ENCODE measurements at places on chromosomes 5 and 9.

GRCh38 chr9:93010704-93011103 is 47.8 kb upstream of the SUSD3 start:
- DNase-seq, result no peak

DNA sequence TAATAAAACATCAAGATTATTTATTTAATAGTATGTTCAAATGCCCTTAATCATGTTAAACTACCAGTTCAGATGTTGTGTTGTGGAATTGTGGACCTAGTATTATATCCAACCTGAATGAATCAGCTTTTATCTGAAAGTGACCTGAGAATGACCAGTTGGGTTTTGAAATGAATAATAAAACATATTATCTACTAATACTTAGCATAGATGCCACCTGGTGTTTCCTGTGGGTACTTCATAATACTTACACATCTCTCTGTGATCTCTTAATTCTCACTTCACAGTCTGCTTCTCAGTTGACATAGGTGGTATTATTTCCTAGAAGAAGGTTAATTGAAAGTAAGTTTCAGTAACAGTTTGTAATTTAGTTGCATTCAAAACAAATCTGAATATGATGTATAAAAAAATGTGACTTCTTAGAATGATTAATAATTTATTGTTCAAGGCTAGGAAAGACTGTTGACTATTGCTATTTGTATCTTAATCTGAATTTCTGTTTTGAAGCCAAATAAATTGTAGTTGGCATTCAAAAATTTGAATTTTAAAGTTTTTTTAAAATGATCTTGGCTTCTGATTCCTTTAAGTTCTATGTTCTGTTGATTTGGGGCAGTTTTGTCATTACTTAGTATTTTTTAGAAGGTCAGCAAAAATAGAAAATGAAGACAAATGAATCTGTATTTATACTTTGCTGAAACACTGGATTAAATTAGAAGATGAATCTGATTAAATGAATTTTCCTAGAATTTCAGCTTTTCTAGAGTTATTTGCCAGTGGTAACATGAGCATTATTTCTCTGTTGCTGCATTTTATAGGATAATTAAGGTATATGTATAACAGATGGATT is 48.2 kb downstream of the KIF2A start:
- DNase-seq, result peak; percentile 27

GRCh38 chr5:161691911-161692310 is 6.4 kb downstream of the GABRA6 start:
- no peak for DNase-seq

DNA sequence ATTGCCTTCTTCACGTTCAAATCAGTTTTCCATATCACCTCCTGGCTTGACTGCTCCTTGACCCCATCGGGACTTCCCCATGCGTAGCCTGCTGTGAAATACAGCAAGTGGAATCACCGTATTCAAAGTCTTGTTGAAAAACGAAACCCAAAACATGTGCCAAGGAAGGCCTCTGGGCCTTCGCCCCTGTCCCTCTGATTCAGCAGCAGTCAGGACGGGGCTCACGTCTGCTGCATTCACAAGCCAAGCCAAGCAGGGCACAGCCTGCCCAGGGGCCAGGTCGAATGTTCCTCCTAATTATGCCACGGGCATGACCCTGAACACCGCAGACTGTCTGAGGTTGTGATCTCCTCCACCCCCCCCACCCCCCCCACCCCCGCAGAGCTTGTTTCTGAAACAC is 960 bp upstream of the CTNND2 start:
- no peak for DNase-seq

DNA sequence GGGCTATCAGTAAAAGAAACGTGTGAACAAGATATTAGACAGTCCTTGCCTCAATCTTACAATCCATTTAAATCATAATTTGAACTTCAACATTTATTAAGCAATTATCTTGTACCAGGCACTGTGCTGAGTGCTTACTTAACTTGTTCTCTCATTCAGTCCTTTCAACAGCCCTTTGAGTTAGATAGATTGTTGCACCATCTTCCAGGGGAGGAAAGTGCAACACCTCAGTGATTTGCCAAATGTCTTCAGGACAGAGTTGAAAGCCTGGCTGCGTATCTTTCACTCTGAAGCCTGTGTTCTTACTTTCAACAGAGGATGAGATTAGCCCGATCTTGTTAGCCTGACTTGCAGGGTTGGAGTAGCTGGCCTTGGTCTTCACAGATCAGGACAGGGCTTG is 34.2 kb upstream of the SUB1 start:
- no peak for DNase-seq

GRCh38 chr5:178931846-178932760 is 8.9 kb upstream of the ZNF454 start:
- no peak for DNase-seq

GRCh38 chr5:103469288-103470040 is 93.1 kb downstream of the NUDT12 start:
- DNase-seq, result no peak

DNA sequence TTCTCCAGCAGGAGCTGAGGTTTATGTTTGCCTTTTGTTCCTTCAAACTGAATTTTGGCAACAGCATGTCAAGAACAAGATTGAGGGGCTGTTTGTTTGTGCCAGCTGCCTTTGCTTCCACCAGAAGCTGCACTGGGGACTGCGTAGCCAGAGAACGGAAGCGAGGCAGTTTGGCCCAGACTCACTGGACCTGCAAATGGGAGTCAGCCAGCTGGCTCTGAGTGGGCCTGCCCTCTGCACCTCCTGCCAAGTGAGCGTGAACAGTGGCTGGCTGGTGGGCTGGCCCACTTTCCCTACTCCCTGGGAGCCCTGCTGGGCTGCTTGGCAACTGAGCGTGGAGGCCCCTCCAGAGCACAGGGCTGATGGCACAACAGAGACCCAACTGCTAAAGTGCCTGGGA is 111.6 kb downstream of the GALNT10 start:
- no peak for DNase-seq

- no peak for DNase-seq
Measured at GRCh38 chr5:41893074-41893851, 10.9 kb upstream of the RIMOC1 start.

GRCh38 chr5:142770650-142771609 is 753 bp downstream of the ARHGAP26 start:
- peak; percentile 53 for DNase-seq

DNA sequence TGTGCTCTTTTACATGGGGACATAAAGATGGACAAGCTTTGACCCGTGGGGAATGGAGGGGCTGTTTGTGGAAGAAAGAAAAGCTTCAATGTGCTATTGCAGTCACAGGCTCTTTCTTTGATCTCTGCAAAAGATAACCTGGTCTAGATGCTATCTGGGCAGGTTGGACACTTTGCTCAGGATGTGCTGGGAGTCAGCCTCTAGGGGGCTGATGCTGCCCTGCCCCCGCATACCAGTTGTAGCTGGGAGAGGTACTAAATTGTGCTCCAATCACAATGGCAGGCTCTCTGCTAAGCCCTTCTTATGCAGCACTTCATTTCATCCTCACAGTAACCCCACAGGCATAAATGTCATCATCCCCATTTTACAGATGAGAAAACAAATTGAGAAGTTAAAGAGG is 67.2 kb downstream of the PSD2 start:
- no peak for DNase-seq

GRCh38 chr9:88978034-88978433 is 13.2 kb upstream of the S1PR3 start:
- no peak for DNase-seq

DNA sequence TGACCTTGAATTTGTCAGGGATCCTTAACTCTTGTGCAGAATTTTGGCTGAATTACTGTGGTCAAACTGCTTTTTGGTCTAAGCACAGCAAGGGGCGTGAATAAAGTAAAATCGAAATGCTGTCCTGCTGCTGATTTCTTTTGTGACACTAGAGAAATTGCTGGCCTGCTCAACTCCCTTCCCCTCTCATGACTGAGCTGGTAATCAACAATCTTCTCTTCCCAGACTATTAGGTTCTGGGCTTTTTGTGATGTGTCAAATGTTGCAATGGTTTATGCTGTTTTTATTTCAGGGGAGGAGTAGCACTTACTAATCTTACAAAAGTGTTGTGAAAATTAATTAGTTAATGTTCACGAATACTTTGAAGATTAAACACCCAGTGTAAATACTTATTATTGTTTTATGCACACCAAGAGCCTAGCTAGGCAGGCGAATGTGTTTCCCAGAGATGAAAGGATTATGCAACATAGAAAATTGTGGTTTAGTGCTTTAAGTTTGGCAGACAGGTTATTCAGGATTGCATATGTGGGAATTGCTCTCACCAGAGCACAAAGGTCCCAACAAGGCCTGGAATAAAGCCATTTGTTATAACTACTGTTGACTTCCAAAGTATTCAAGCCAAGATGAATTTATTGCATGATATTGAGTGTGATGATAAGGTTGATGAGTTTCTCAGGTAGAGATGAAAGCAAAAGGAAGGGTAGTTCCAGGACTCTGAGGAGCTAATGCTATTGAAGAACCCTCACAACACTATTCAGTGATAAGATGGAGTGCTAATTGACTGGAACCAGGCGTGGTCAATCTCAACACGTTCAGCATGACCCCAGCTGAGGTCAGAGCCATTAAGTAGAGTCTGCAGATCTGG is 280.7 kb upstream of the ZNF608 start:
- no peak for DNase-seq

DNA sequence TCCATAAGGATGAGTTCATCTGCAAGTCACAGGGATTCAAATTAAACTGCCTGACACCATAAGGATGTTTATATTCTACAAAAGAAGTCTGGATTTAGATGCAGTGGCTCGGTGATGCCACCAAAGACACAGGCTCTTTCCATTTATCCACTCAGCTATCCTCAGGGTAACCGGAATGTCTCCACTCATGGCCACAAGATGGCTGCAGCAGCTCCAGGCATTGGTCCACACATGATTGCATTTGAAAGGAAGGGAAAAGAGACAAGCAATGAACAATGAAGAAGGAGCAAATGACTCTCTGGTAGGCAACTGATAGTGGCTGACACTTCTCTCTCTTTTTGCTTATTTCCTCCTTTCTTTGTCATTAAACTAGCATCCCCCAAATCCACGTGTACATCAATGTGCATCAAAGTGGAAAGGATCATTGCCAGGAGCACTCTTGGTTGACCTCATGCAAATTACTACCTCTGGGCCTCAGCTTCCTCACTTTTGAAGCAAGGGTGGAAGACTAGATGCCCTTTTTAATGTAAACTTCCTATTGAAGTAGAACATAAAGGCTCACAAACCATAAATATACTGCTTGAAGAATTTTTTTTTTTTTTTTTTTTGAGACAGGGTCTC is 7.2 kb upstream of the SNX30 start:
- no peak for DNase-seq

GRCh38 chr5:3000631-3001030 is 249.2 kb upstream of the IRX2 start:
- DNase-seq, result no peak

GRCh38 chr5:98836175-98836574 is 62.7 kb downstream of the RGMB start:
- DNase-seq, result no peak

DNA sequence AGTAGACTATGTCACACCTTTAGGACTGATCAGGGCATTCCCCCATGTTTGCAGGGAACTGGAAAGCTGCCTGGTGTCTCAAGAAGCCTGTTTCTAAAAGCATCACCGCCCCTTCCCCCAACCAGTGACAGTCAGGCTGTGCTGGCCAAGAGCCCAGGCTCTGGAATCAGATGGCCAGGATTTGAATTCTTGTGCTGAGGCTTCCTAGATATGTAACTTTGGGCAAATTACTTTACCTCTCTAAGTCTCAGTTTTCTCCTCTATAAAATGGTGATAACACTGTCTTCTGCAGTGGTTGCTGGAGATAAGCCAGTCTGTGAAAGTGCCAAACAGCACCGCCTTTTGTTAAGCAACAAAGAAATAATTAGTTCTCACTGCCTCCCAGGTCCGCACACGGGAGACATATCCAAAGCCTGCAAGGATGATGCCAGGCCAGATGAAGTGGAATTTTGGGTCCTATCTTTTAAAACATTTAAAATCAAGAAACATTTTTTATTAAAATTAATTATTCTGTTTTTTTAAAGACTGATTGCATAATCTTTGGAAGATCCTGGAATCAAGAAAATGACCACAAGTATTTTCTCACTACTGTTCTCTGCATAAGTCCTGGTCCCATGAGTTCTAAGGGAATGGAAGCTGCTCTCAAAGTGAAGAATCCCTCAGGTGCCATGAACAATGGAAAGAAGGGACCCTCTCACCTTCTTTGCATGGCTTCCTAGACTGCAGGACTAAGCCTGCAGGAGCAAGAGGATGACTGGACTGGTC is 13.9 kb downstream of the SLC31A2 start:
- DNase-seq, result no peak

GRCh38 chr9:114804505-114804904 is 1.3 kb downstream of the TNFSF15 start:
- no peak for DNase-seq

GRCh38 chr9:71233646-71234045 is 112.2 kb upstream of the TRPM3 start:
- DNase-seq, result no peak

DNA sequence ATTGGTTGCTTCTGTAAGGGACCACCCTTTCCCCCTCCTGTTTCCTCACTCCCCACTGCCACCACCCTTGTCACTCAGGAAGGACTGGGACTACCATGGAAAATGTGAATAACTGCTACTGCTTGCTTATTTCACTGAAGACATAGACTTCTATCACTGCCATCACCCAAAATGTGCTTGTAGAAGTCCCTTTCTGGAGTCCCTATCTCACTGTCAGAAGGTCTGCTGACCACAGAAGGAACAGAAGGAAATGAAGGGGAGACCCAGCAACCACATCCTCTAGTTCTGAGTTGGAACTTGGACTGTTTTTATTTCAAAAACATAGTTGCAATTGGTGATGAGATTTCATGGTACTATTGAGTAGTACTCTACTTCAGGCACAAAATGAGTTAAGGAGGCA is 122.5 kb downstream of the NPR3 start:
- DNase-seq, result no peak

- no peak for DNase-seq
Measured at GRCh38 chr5:115571441-115571878, 26.9 kb upstream of the FEM1C start.

DNA sequence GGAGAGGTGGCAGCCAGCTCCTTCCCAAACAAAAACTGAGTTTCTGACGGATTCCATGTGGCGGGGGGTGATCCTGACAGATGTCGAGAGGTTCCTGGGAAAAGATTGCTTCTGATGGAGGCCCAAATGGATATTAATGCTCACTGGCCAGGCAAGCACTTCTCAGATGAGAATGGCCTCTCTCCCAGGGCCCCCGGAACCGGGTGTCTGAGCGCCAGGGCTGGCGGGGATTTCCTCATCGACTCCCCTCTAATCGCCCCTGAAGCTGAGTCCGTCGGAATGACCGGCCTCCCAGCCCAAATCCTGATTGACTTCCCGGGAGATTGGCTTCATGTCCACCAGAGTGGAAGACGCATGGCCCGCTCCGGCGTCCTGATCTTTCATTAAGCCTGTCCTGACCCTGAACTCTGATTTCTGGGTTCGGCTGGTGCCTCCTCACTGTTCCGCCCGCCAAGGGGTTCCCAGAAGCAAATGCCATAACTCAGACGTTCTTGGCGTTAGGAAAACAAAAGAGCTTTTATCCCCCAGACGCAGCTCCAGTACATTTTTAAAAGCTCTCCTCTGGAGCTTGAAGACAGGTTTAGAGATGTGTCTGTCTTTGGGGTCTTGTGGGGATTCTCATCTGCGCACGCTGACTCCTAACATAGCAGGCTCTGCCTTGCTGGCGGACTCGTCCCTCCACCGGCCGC is 17.6 kb downstream of the FIBCD1 start:
- DNase-seq, result no peak

GRCh38 chr5:103706939-103707682 is 144.5 kb upstream of the NUDT12 start:
- no peak for DNase-seq

GRCh38 chr5:69288069-69288468 is 44.5 kb downstream of the CCDC125 start:
- DNase-seq, result no peak

GRCh38 chr5:68252673-68253623 is 37.4 kb downstream of the PIK3R1 start:
- DNase-seq, result peak; percentile 61
